ENCODE measurements at places on chromosomes 12 and 14.

GRCh38 chr12:81517296-81517695 lies 241.9 kb downstream of the PPFIA2 start:
- DNase-seq = no peak

DNA sequence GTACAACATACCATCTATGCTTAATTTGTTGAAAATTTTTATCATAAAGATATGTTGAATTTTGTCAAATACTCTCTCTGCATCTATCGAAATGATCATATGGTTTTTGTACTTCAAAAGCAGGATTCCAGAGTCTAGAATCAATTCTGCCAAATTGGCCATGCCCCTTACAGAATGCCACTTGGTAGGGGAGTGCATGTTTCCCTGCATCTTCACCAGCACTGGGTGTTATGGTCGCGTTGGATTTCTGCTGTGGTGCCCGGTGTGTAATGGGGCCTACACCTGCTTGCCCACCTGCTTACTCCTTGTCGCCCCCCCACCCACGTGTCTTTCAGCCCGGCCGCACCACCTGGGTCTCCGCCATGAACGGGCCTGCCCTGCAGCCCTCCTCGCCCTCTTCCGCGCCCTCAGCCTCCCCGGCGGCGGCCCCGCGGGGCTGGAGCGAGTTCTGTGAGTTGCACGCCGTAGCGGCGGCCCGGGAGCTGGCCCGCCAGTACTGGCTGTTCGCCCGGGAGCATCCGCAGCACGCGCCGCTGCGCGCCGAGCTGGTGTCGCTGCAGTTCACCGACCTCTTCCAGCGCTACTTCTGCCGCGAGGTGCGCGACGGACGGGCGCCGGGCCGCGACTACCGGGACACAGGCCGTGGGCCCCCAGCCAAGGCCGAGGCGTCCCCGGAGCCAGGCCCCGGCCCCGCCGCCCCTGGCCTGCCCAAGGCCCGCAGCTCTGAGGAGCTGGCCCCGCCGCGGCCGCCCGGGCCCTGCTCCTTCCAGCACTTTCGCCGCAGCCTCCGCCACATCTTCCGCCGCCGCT lies 12.3 kb downstream of the SH2B3 start:
- DNase-seq = no peak

- no peak for DNase-seq
These were observed 203.8 kb downstream of the ADAMTS20 start for GRCh38 chr12:43348221-43348620.

GRCh38 chr12:90833228-90833627 lies 121.7 kb downstream of the CCER1 start:
- DNase-seq = no peak

- no peak for DNase-seq
These were observed 48.3 kb downstream of the TTC6 start for GRCh38 chr14:37643701-37644100.

DNA sequence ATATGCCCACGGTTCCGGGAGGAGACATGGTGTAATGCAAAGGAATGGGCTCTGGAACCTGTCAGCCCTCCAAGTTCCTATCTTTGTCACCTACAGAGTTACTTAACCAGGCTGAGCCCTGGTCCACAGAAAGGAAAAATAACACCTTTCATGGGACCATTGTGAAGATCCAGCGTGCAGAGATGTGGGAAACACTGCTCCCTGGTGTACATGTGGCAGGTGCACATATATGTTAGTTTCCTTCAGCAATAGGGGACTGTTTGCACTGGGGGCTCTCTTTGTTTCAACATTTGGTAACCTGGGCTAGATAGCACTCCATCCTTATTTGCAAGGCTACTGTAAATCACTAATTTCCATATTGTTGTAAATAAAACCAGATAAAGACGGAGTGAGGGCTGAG lies 72.3 kb downstream of the ANO2 start:
- no peak for DNase-seq

- DNase-seq = no peak
These were observed 69.7 kb upstream of the SLC38A2 start for GRCh38 chr12:46442239-46442638.

- peak; percentile 18 for DNase-seq
These were observed 32.2 kb upstream of the SERPINA6 start for GRCh38 chr14:94355191-94355794.

DNA sequence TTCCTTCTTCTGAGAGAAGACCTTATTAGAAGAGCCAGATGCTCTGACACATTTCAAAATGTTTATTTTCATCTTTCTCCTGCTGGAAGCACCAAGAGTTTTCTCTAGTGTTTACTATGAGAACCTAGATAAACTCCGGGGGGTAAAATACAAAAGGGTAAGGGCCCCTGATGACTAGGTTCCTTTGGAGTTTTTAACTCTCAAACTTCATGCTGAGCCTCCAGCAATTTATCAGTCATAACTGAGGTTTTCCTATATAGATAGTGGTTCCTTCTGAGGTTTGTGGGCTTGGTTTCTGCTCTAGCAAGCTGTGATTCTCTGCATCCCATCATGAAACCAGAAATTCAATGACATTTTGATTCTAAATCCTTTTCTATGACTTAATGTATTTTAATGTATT lies 210.9 kb downstream of the LRFN5 start:
- DNase-seq = peak; percentile 35

DNA sequence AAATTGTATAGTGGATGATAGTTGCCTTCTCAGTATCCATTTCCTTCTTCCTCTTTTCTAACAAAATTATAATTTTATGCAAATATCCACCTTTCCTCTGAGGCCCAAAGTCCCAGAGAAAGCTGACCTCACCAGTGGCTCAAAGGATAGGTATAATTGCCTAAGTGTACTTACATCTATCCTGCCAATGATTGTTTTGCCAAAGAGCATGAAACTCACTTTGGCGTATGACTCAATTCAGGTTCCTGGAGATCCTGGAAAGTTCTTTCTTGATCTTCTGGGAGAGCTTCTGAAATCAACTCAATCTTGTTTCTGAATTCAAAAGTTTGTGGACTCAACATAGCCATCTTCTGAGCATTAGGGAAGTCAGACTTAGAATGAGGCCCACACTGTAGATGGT lies 10.5 kb upstream of the RBM25 start:
- DNase-seq = no peak

GRCh38 chr12:29041621-29042020 lies 107.5 kb upstream of the FAR2 start:
- DNase-seq = peak; percentile 31

- DNase-seq = no peak
These were observed 1.4 kb downstream of the CHPT1 start for GRCh38 chr12:101698800-101699347.

DNA sequence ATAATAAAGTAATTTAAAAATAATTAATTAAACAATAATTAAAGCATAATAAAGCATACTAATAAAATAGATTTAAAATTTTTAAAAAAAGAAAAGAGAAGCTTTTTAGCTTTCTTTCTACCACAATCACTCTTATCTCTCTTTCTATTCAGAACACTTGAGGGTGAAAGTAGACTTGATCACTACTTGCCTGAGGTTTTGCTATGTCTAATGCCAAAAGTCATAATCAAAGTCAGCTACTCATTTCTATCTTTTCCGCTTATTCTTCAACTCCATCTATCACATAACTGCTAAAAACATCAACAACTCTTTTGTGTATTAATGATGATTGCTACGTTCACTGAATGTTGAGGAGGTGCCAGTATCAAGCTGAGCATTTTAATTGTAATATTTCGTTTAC lies 202.0 kb upstream of the KRR1 start:
- DNase-seq = no peak

GRCh38 chr12:131863711-131864396 lies 30.6 kb upstream of the ULK1 start:
- DNase-seq = no peak

DNA sequence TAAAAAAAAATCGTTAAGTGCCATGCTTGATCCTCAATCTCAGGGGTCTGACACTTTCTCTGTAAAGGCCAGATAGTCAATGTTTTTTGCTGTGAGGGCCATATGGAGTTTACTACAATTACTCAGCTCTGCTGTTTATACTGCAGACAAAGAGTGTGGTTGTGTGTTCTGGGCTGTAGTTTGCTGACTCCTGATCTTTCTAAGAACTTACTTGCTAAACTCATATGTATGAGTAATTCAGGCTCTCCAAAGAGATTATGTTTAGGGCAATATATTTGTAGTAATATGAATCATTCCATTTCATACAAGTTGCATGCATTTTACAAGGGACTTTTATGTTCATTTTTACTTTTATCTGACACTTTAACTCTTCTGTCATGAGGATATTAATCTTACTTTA lies 188.2 kb downstream of the TMTC2 start:
- peak; percentile 49 for DNase-seq

- DNase-seq = no peak
These were observed 11.6 kb upstream of the SMCO2 start for GRCh38 chr12:27434673-27435565.

GRCh38 chr12:58225203-58225877 lies 284.0 kb downstream of the ATP23 start:
- no peak for DNase-seq

DNA sequence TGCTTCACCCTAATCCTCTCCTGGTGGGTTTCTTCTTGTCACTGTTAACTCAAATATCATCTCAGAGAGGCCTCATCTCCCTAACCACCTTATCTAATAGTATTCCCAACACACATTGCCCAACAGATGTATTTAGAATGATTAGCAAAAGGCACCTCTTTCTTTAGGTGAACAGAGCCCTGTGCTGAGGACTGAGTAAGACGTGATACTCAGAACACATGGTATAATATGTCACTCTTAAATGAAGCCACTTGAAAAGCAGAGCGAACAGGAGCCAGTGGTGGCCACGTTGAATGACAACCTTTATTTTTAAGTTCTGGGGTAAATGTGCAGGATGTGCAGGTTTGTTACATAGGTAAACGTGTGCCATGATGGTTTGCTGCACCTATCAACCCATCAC lies 1.5 kb upstream of the KSR2 start:
- DNase-seq = no peak

GRCh38 chr14:90576981-90577660 lies 180.3 kb downstream of the CALM1 start:
- DNase-seq = no peak

GRCh38 chr12:4191149-4191548 lies 82.4 kb upstream of the CCND2 start:
- no peak for DNase-seq

- DNase-seq = no peak
These were observed 222.1 kb downstream of the AACS start for GRCh38 chr12:125287155-125287847.

DNA sequence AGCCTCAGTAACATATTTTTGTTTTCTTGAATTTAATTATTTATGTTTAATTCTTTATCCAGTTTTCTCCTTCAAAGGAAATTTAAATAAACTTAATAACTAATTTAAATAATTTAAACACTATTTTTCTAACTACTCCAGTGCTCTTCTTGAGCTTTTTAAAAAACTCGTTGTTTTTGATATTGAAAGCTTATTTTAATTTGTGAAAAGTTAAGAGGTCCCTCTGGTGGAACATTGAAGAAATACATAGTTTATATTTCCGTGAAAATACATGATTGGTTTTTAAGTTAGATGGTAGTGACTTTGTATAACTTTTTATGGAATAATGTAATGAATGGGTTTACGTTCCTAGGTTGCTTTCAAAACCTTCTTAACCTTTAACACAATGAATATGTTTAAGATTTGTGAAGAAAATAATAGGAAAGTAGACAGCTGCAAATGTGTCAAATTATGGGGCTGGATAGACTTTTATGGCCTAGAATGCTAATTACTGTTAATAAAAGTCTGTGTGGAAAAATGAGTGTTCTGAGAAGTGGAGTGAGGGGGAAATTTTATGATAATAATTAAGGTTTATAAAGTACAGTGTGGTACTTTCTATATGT lies 45.9 kb upstream of the MSRB3 start:
- no peak for DNase-seq

- no peak for DNase-seq
These were observed 37.6 kb upstream of the LTBP2 start for GRCh38 chr14:74649673-74650072.

DNA sequence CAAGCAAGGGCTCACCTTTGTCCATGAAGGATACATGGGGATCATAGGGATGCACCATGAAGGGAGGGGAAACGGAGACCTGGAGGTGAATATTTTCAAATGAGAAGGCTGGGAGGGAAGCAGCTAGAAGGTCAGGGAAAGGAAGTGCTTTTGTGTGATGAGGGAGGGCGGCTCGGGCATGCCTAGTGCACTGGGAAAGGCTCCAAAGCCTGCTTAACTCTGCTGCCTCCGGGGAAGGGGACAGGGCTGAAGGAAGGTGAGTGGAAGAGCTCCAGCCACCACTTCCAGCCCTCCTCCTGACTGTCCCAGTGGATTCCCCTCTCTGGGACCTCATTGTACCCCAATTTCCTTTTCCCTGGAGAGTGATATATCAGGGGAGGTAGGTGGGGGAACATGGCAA lies 149.4 kb upstream of the PRMT8 start:
- no peak for DNase-seq

DNA sequence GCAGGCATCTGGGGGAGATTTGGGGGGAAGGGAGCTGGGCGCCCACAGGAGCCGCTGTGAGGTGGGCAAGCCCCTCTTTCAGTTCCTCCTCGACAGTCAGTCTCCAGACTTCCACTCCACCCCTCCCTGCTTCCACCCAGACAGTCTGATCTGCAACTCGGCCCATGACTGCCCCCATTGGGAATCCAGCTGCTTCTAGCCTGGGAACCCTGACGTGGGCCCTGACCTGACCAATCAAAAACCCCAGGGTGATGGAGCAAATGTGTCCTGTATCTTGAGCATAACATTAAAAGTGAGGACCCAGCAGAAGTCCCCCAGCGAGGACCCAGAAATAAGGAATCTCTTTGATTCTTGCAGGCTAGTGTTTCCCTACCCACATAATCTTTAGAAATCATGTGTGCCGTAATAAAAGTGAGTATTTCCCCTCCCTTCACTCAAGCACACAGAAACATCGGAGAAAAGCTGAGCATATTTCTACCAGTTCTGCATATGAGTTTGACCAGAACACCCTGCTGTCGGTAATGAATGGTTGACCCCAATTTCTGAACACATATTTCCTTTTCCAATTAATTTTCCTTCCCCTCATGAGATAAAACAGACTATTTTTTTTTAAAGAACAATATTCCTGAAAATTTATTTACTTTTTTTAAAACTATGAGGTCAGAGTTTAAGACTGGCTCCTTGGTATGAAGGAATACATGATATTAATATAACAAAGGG lies 6.4 kb downstream of the SSH1 start:
- DNase-seq = peak; percentile 79

DNA sequence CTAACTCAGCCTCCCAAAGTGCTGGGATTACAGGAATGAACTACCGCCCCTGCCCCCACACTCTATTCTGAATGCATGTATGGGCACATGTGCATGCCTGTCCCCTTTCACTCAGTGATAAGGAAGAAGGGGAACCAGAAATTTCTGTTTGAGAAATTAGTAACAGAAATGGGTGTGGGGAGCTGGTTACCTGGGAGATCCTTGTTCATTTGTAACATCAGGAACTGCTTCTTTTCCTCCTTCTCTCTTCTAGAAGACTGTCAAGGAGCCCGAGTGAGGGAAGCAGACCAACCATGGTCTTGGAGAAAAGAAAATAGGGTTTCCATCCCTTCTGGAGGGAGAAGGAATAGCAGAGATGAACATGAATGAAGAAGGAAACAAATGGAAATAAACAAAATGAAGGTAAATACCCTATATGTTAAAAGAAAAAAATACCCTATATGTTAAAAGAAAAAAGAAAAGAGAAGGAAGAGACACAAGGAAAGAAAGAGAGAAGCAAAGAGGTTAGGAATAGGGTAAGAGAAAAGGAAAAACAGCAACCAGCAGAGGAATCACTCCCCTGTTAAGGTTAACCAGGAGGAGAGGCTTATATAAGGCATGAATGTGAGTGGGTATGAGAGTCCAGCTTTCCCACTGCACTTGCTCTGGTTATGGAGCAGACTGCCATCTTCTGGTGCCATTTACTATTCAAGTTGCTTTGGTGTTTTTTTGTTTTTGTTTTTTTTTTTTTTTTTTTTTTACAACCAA lies 3.3 kb downstream of the PPP1R3E start:
- DNase-seq = no peak
